Fibroblast of the aortic adventitia (primary cell): ENCODE measurements at places on chromosomes 16 and 17. TPM values are rescaled to one million over a fixed set of nuclear protein-coding genes. Genes with fewer than 3 reads are reported as not detected.

DNA sequence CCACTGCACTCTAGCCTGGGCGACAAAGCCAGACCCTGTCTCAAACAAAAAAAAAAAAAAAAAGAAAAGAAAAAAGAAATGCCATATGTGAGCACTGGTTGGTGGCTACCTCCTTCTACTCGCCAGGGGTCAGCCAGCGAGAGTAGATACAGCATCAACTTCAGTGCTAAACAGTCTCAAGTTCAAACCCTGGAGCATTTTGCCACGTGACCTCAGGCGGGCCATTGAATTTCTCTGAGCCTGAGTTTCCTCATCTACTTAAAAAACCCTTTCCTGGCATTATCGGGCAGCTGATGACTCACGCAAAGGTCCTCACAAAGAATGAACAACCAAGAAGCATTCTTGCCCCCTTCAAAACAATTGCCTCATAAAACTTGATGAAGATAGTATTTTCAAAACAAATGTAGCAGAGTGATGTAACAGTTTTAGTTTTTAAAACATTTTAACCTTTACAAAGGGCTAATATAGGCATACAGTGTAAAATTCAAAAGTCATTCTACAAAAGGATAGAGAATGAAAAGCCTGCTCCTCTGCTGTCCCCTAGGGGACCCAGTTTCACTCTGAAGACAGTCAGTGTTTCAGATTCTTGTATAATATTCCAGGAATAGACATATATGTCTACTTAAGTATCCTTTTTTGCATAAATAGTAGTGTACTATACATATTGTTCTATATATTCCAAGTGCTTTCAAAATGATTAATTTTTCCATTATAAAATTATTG, 28.4 kb downstream of the DNAH2 start:
- peak; percentile 94 for DNase-seq

- DNase-seq: no peak
Measured at GRCh38 chr17:35907691-35908090, 22.9 kb downstream of the RDM1 start.

DNA sequence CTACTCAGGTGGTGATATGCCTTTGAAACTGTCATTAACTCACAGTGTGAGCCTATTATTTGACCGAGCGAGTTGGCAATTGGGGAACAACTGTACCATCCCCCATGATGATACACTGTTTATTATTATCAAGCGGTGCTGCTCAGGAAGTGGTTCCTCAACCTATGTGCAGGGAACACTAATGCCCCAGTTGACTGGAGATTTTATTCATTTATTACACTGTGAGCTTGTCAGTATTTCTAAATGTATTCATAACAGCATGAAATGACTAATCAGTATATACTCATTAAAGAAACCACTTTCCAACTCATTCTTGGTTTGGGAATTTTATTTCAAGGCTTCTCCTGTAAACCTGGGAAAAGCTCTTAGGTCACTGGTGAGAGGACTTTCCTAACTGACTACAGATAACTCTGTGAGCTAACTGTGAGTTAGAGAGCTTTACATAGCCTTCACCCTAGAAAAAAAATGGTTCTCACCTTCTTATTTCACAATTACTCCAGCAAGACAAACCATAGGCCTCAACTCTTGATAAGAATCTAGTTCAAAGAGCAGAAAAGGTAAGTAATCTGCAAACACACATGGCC, 42.4 kb downstream of the NXPH3 start:
- DNase-seq: no peak

DNA sequence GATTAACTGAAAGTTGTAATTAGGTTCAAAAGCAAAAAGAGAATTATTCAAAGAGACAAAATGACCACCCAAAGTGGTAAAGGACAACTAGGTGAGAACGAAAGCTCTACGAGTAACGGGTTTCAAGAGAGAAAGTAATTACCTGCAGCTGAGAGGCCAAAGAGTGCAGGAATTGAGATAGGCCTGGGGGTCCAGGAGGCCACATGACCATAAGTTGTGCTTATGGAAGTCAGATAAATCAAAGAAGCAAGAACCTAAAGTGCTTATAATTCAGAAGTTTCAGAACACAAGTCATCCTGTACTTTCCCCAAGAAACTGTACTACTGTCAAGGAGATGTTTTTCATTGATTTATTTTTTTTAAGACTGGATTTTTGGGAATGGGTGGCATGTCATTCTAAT, 91.1 kb downstream of the TANGO6 start:
- DNase-seq: no peak

TMEM114 gene
- not detected in 2 replicates for total RNA-seq
